ENCODE measurements at places on chromosomes 13 and 19.

DNA sequence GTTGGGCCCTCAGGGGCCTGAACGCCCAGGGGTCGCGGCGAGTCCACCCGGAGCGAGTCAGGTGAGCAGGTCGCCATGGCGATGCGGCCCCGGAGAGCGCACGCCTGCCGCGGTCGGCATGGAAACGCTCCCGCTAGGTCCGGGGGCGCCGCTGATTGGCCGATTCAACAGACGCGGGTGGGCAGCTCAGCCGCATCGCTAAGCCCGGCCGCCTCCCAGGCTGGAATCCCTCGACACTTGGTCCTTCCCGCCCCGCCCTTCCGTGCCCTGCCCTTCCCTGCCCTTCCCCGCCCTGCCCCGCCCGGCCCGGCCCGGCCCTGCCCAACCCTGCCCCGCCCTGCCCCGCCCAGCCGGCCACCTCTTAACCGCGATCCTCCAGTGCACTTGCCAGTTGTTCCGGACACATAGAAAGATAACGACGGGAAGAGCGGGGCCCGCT, at the start of gene CCNA1:
CCNA1 (plus strand) TSS at position 390 of the 439 bp plus-strand sequence. CDS start 562 bp downstream, outside the sequence.
- DNase-seq, result no peak

GRCh38 chr19:31668921-31669320, 319.7 kb upstream of the TSHZ3 start:
- no peak for DNase-seq

DNA sequence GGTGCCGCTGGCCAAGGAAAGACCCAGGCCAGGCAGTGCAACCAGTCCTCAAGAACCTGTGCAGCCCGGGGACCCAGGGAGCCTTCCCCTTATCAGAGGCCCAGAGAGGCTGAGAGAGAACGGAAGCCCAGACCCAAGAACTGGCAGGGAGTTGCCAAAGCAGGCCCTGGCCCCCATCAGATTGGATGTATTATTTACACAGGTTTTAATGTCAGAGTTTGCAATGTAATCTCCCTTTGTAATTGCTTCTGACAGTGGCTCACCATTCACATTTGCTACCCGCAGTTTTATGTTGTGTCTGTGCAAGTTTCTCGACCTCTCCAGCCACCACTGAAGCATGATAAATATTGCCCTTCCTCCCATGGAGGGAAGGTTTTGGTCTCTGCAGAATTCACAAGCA, 660.9 kb downstream of the LIG4 start:
- no peak for DNase-seq

DNA sequence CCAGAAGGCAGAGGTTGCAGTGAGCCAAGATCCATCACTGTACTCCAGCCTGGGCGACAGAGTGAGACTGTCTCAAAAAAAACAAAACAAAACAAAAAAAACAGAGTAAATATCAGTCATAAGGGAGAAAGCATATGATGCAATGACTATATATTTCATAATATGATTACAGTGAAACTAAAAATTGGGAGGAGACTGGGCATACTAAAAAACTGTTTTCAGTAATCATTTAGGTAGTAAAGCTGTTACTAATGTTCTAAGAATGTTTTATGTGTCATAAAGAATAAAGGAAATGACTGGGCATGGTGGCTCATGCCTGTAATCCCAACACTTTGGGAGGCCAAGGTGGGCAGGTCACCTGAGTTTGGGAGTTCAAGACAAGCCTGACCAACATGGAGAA, 15.9 kb downstream of the ZNF573 start:
- no peak for DNase-seq

DNA sequence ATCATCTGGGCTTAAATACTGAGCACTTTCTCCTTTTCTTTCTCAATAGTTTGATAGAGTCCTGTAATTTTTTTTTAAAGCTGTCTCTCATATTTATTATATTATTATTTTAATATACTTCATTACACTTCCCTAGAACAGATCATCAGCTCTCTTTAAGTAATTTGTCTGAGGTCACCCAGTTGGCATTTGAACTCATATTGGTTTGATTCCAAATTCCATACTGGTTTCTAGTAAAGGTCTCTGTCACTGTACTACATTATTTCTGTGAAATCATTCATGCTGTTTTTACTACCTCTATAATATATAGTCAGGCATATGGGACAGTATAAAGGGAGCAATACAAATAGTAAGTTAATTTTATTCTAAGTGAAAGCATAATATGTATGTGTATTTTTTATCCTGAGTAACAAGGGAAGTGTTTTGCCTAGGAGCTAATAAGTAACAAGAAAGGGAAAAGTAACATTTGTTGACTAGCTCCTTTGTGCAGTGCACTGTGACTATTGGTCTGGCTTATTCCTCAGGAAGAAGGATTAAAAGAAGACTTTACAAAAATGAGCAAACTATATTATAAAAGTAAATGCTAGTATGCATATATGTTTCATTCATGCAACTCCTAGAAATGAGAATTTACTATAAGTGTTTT, 14.3 kb downstream of the LPAR6 start:
- no peak for DNase-seq

DNA sequence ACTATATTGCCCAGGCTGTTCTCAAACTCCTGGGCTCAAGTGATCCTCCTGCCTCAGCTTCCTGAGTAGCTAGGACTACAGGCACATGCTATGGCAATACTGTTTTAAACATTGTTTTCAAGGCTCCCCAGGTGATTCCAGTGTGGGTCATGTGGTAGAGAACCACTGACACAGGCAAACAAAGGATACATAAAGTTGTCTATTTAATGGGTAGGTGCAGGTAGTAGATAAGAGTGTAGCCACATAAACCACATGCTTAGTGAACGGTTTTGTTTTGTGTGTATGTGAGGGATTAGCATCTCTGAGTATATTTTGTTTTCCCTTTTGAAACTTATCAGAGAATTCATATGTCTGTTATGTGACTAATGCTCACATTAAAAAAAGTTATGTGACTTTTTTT, 36.7 kb downstream of the USPL1 start:
- no peak for DNase-seq

GRCh38 chr19:55175117-55175867, 4.8 kb downstream of the SYT5 start:
- no peak for DNase-seq

- no peak for DNase-seq
Measured at GRCh38 chr13:26255691-26256277, 1.9 kb downstream of the CDK8 start.

DNA sequence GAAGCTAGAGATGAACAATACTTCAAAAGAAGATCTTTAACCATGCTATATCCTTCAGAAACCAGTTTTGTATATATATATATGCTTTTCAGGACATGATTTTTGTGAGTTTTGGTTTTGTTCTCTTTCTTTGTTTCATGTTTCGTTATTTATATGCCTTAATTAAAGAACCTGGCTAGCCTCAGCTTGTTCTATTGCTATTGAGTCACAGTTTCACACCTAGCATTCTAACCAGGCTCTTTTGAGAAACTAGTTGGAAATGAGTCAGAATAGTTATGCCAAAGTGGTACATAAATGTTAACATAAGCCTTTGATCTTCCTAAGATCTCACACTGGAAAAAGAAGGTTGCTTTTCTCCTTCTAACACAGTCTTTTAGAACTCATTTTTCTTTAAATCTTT, 1925.2 kb downstream of the OLFM4 start:
- DNase-seq, result no peak

DNA sequence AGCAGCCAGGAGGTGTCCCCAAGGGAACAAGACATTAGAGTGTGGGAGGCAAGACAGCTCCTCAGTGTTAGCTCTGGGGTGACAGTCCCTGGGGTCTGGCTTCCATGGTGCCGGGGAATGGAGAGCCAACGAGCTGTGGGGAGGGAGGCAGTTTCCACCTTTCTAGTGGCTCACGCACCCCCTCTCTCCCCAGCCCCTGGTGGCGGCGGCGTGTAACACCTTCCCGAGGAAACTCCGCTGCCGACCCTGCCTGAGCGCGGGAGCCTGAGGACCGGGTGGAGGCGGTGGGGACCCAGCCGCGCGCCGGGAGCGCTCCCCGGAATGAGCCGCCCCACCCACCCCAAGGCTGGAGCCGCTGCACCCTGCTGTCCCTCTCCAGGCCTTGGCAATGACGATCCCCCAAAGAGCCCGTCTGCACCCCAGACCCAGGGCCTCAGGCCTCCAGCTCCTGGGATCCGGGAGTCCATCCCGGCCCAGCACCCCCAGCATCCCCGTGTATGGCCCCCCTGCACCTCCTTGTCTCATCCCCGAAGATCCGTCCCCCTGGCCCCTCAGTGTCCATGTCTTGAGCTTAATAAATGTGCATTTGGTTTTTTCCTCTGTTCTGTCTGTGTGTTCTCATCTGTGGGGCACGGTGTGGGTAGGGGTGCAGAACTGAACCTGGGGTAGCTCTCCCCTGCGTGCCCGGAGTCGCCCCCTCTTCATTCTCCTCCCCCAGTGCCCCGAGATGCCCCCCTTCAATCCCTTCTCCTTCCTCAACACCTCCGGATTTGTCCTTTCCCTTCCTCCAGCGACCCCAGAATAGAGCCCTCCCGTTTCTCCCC, 622 bp upstream of the FXYD5 start:
- DNase-seq, result no peak

DNA sequence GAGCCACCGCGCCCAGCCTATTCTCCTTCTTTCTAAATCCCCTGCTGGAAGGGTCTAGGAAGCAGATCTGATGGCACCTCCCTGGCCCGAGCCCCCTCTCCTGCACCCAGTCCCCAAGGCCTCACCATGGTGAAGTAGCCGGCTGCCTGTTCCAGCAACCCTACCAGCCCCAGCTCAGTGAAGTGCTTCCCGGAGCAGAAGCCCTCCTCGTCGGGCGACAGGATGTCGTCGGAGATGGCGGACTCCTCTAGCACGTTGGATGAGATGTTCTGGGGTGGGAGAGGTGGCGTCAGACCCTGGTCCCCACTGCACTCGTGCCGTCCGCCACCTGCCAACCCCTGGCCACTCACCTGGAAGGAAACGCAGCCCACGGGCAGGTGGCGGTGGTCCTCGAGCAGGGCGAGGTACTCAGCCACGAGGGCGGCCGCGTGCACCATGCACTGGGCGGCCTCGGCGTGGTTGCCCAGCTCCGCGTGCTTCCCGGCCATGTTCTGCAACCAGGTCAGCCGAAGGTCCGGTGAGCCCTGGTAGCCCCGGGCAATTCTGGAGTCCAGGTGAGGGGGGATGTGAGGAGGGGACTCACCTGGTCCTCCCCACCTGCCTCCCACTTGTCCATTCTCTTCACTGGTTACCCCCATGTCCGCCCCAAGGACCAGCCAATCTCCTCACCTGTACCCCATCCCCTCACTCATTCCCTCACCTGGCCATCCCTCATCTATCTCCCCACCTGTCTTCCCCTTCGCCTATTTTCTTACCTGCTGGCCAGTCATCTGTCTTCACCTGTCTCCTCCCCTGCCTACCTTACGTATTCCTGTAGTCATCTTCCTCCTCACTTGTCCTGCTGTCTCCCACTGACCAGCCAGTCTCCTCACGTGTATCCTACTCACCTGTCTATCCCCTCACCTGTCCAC, 11.5 kb upstream of the KANK2 start:
- DNase-seq, result no peak

GRCh38 chr19:14563989-14564651, 7.7 kb downstream of the NDUFB7 start:
- DNase-seq, result no peak

DNA sequence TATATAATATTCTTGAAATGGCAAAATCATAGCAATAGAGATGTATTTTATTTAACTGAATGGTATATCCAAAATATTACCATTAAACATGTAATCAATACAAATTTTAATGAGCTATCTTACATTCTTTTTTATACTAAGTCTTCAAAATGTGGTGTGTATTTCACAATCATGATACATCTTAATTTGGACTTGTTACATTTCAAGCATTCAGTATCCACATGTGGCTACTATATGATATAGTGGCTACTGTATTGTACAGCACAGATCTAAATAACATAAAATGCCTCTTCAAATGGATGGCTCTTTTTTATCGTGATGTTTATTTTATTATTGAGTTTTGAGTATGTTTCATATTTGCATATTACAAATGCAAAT, 8.0 kb downstream of the TEX101 start:
- no peak for DNase-seq

- DNase-seq, result no peak
Measured at GRCh38 chr19:47309608-47310007, at the start of gene C5AR1. C5AR1 (plus strand) TSS chr19:47309861; CDS start chr19:47309896, 35 bp downstream.

- DNase-seq, result no peak
Measured at GRCh38 chr19:10636304-10636972, 11.1 kb downstream of the SLC44A2 start.

- DNase-seq, result no peak
Measured at GRCh38 chr13:34733721-34734120, 208.3 kb upstream of the NBEA start.

GRCh38 chr13:81760316-81760715, 1419.4 kb upstream of the SPRY2 start:
- no peak for DNase-seq

- peak; percentile 59 for DNase-seq
Measured at GRCh38 chr19:44111910-44112463, 1.2 kb upstream of the ZNF225 start.

- no peak for DNase-seq
Measured at GRCh38 chr13:24068472-24068871, 92.0 kb upstream of the SPATA13 start.

DNA sequence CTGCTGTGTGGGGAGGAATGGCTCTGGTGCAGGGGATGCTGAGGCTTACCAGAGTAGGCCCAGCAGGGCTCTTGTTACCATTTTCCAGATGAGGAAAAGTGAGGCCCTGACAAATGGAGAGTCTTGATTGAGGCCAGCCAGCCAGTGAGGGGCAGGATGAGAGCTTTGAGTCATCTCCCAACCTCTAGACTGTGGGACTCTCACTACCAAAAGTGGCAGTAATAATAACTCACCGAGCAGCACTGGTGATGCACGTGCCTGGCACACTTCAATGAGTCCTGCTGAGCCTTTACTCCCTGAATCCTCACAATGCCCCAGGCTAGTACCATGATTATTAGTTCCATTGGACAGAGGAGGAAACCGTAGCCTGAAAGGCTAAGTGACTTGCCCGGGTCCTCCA, 7.8 kb downstream of the CIC start:
- DNase-seq, result no peak

DNA sequence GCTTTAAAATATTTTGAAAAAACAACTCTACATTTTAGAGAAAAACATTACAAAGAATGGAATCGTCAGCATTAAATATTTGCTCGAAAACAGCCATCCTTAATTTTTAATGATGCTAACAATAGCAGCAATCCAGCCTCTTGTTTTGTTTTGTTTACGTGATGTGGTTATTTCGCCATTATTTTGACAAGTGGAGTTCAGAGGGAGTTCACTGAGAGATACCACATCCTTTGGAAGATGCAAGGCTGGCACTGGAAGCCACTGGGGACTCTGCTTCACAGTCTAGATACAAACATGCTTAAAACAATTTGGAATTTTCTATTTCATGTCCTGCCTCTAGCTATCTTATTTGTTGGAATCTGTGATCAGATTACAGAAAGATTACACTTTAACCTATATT, 556.3 kb downstream of the PCDH17 start:
- DNase-seq, result no peak

GRCh38 chr19:18503971-18504885, 17.6 kb downstream of the ELL start:
- DNase-seq, result no peak

GRCh38 chr13:21777166-21777565, 106.3 kb downstream of the FGF9 start:
- DNase-seq, result no peak

GRCh38 chr19:34269081-34269480, 14.7 kb downstream of the GARRE1 start:
- DNase-seq, result no peak

GRCh38 chr19:54062643-54063042, 1.1 kb downstream of the VSTM1 start:
- no peak for DNase-seq

GRCh38 chr19:52258426-52258825, 11.0 kb upstream of the ZNF766 start:
- no peak for DNase-seq

GRCh38 chr13:75432811-75433244, 49.1 kb downstream of the TBC1D4 start:
- no peak for DNase-seq

GRCh38 chr13:112582263-112582662, 5.7 kb downstream of the TUBGCP3 start:
- DNase-seq, result no peak
